HT1080 (cell line): ENCODE measurements at places on chromosomes 5 and 9.

GRCh38 chr5:147393874-147394672, 115.8 kb downstream of the DPYSL3 start:
- DNase-seq: no peak

- no peak for DNase-seq
Observed at GRCh38 chr9:109046346-109046745, 33.0 kb upstream of the CTNNAL1 start.

- no peak for DNase-seq
Observed at GRCh38 chr9:129241725-129242124, 63.7 kb upstream of the IER5L start.

DNA sequence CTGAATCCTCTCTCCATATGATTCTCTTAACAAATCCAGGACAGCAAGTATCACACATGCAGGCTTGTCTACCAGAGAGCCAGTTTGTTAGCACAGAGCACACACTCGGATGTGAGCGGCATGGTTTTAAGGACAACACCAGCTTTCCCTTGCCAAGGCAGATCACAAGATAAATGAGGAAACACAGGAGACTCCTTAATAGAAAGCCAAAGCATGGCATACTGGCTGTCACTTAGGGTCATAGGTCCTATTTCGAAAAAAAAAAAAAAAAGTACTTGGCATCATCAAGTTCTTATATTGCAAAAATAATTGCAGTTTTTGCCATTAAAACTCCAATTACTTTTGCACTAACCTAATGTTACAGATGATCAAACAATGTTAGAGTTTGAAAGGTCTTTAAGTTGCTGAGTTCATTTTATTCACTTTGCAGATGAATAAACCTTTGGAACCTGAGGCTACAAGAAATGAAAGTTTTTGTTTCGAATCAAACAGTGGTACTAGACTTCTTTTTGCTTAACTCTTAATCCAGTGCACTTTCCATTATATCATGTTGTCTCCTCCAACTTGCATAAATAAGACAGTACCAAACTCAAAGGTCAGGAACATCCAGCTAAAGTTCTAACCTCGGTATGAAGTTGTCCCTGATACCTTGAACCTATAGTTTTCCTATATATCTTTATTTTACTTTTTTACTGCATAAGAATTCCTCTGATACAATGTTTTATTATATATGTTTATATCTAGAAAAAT, 138.5 kb downstream of the MPDZ start:
- no peak for DNase-seq

- no peak for DNase-seq
Observed at GRCh38 chr5:178057839-178058238, 55.5 kb upstream of the N4BP3 start.
